ENCODE measurements at places on chromosomes 2 and 18.

- no peak for DNase-seq
These were observed 22.4 kb upstream of the MSGN1 start for GRCh38 chr2:17793803-17794354.

DNA sequence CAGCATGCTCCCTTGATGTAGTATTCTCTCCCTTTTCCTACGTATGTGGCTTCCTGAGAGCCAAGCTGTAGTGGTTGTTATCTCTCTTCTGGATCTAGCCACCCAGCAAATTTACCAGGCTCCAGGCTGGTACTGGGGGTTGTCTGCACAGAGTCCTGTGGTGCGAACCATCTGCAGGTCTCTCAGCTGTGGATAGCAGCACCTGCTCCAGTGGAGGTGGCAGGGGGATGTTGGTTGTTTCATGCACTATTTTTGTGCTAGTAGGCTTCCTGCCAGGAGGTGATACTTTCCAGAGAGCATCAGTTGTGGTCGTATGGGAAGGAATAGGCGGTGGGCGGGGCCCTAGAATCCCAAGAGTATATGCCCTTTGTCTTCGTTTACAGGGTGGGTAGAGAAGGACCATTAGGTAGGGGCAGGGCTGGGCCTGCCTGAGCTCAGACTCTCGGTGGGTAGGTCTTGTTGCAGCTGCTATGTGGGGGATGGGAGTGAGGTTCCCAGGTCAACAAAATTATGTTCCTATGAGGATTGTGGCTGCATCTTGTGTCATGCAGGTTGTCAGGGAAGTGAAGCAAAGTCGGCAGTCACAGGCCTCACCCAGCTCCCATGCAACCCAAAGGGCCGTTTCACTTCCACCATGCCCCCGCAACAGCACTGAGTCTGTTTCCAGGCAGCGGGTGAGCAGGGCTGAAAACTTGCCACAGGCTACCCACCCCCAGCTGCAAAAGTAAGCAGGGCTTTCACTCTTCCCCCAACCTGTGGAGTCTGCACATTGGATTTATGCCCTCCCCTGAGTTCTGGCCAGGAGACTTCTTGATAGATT lies 1139.5 kb downstream of the BCL11A start:
- no peak for DNase-seq

GRCh38 chr2:48530033-48530811 lies at the start of gene STON1:
STON1 (plus strand) TSS chr2:48530154; CDS start chr2:48580634, 50,480 bp downstream.
- no peak for DNase-seq

DNA sequence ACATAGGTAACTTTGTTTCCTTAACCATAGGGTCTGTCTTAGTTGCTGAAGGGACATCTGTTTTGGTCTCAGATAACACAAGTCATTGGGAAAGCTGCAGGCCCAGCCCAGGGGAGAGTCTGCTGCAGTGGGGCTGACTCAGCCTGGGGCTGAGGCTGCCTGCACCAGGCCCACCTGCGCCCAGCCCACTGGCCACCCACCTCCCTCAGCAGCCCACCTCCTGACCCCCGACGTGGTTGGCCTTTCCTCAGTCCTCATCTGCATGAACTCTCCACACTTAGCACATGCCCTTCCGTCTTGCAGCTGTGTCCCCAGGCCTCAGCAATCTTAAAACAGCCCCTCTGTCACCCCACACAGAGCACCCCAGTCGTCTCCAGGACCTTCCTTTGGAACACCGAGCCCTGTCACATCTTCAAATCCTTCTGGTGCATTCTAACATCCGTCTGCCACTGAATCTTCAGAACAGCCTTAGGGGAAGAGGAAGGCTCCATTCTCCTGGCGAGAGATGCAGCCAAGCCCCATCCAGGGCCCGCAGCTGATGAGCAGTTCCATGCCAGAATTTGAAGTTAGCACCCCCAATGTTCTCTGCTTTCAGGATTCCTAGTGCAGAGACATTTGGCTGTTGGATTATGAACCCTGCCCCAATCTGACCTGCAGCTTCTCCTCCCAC lies 231.4 kb downstream of the SEPTIN10 start:
- DNase-seq: no peak

- DNase-seq: no peak
These were observed 171.2 kb downstream of the CMPK2 start for GRCh38 chr2:6694555-6694954.

Data from putamen (tissue), 1 donor.